ENCODE measurements at places on chromosomes 6 and 20.

- no peak for DNase-seq
Measured at GRCh38 chr6:27838945-27839625, 73.1 kb downstream of the OR2B2 start.

DNA sequence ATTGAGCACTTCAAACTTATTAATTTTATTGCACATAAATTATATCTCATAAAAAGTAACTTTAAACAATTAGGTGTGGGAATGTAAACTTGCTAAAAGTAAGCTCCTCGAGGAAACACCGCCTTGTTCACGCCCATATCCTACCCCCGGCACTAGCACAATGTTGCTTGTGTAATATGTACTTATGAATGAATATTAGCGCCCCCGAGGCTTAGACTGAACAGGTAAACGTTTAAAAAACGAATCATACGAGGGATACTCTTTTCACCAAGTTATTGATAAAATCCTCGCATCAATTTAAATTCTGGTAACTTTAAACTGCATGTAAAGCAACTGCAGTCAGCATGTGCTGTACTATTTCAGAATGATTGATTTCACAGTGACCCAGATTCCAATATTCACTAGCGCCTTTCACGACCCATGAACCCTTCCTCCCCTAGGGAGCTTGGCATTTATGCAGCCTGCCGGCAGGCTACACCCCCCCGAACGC lies 637 bp downstream of the TFB1M start:
- DNase-seq = peak; percentile 72

DNA sequence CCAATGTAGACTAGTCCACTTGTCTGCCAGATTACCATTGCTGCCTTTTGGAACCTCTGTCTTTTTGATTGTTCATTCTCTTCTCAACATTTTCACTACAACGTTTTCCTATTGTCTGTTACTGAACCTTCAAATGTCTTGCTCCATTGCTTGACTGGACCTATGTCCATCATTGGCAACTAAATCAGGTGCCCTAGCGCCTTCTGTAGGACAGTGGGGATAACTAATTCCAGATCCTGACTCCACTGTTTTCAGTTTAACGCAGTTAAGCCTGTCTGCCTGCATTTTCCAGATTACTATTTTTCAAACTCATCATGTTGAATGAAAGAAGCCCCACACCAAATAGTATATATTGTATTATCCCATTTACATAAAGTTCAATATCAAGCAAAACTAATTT lies 433.6 kb downstream of the RNF144B start:
- no peak for DNase-seq

DNA sequence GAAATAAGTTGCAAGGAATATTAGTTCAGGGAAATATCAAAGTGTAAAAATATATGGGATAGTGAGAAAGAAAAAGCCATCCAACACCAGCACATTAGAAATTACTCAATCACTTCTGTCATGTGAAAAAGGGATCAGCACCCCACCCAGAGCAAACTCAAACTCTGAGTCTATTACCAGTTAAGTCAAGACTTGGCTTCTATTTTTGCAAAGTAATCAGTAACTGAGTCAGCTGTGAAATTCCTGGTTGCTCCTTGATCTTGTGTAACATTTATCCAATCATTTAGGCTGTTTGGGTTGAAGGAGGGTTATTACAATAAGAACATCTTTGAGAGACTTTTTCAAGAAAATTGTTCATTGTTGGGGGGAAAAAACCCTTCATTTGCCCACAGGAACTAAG lies 51.2 kb downstream of the SLC22A23 start:
- DNase-seq = no peak

GRCh38 chr6:114000069-114000468 lies 29.1 kb upstream of the HDAC2 start:
- no peak for DNase-seq
